ENCODE measurements at places on chromosomes 2 and 18.

GRCh38 chr18:35971661-35972196 is 750 bp upstream of the RMP24 start:
- DNase-seq = no peak

GRCh38 chr18:74901362-74902146 is 303.9 kb downstream of the ZNF407 start:
- no peak for DNase-seq

GRCh38 chr2:40384714-40385113 is 67.2 kb downstream of the SLC8A1 start:
- DNase-seq = no peak

DNA sequence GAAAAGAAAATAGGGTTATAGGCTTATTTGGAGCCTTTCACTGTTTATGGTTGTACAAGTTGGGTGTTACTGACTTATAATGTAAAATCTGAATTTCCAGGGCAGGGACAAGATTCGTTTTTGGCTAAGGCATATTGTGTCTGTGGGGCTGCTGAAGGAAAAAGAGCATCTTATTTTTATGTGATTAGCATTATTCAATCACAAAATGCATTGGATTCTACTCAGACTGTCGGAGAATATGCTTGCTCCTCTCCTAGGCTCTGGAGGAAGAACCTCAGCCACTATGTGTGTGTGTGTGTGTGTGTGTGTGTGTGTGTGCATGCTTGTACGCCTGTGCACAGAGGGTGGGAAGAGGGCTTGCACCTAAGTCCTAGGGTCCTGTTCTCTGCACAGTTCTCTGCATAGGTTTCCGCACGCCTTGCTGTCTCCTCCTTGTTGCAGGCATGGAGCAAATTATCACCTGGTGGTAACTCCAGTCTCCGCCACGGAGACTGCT is 44.3 kb downstream of the AGAP1 start:
- DNase-seq = no peak

GRCh38 chr2:231530099-231531011 is at the start of gene NMUR1:
TSS of gene NMUR1 (minus strand) at chr2:231530445. CDS start at chr2:231530361, 84 bp downstream.
- peak; percentile 42 for DNase-seq

DNA sequence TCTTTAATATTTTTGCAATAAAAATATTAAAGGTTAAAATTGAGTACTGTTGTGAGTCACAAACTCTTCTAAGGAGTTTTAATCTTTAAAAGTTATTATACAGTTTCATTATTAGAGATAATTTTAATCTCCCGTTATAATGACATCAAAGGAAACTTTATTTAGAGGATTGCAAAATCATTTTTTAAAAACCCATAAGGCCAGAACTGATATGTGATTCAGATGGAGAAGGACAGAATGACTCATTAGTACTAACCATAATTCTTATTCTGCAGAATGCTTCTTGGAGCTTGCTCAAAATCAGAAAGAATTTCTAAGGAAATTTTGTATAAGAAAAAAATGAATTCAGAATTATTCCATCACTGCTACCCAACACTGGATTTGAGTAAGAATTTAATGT is 12.5 kb upstream of the HNRNPLL start:
- no peak for DNase-seq

GRCh38 chr2:211455216-211455841 is 898.9 kb downstream of the CPS1 start:
- DNase-seq = no peak

- DNase-seq = no peak
These were observed 193.3 kb upstream of the KLHL14 start for GRCh38 chr18:32966141-32966540.

Measured in stimulated activated CD8-positive, alpha-beta memory T cell treated with anti-CD3 and anti-CD28 coated beads, Interleukin-15, amount 100 ng/mL, for 4 hours (primary cell).